ENCODE measurements at places on chromosomes 5 and 9.

GRCh38 chr9:137077758-137078693 is 709 bp downstream of the UAP1L1 start:
- DNase-seq, result peak; percentile 30

DNA sequence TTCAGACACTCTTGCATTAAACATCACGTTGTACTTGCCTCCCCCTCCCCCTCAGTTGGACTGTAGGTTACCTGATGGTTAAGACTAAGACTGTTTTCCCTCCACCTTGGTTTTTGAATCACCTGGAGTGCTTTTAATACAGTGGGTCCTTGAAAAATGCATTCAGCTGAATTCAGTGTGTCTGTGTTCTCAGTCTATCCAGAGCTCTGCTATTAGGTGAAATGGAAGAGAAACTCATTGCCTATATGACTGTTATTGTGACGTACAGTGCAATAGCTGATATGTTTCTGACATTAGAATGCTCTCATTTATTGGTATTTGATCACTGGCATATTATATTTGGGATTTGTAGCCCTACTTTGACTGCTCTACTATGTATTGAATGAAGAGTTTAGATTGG is 108.5 kb downstream of the F2RL2 start:
- DNase-seq, result no peak

- no peak for DNase-seq
Measured at GRCh38 chr5:159017786-159018185, 81.9 kb downstream of the EBF1 start.

DNA sequence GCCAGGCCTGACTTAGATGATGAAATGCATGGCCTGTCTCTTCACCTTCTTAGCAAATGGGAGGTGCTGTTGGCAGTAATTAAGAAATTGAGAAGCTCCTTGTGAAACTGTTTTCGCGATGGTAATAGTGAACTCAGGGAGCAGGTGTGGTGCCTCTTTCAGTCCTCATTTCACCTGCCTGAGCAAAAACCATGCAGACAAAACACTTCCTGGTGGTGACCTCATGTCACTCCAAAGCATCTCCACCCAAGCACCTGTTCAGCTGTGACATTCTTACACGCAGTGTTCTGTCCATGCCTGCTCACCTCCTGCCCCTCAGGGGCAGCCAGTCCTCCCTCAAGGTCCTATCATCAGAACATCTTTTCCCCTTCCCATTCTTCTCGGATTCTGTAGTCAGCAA is 146.5 kb downstream of the CD180 start:
- DNase-seq, result no peak
